ENCODE measurements at places on chromosomes 2 and 18. TPM values are rescaled to one million over a fixed set of nuclear protein-coding genes. Genes with fewer than 3 reads are reported as not detected.

- H3K36me3 ChIP-seq: no peaks in the 10 kb centered on the region
- DNase-seq: peak; percentile 77
- peak overlapping the region; percentile 84 for H3K4me3 ChIP-seq
- H3K27ac ChIP-seq: no peak overlapping the region
- peaks cover 4% of the 10 kb centered on the region for H3K4me1 ChIP-seq
Observed at GRCh38 chr2:219551441-219552381, 7.9 kb downstream of the TMEM198 start.

ROCK2 gene
- 28.0 TPM for total RNA-seq

MRO gene
- total RNA-seq: 0.35 TPM

HAAO gene
- 31.3 TPM for total RNA-seq
